ENCODE measurements at places on chromosomes 5 and 9.

GRCh38 chr9:35060548-35061207 is 11.7 kb downstream of the VCP start:
- DNase-seq: no peak

GRCh38 chr5:60143942-60144549 is 250.5 kb upstream of the PDE4D start:
- no peak for DNase-seq

GRCh38 chr5:67375606-67376005 is 179.0 kb upstream of the CD180 start:
- DNase-seq: no peak

DNA sequence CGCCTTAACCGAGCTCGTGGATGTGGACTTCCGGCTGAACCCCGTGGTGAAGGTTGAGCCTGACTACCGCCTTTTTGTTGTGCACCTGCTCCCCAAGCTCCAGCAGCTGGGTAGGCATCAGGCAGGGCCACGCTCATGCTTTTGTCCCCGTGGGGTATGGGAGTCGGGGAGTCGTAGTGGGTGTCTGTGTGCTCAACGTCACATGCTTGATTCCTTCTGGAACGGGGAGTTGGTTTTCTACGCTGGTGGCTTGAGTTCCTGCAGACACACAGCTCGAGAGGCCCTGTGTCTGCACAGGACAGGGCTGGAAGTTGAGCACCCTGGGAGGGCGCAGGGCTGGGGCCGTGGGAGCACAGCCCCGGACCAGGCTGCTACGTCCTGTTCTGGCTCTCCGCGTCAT is 8.0 kb downstream of the CEP72 start:
- DNase-seq: no peak

DNA sequence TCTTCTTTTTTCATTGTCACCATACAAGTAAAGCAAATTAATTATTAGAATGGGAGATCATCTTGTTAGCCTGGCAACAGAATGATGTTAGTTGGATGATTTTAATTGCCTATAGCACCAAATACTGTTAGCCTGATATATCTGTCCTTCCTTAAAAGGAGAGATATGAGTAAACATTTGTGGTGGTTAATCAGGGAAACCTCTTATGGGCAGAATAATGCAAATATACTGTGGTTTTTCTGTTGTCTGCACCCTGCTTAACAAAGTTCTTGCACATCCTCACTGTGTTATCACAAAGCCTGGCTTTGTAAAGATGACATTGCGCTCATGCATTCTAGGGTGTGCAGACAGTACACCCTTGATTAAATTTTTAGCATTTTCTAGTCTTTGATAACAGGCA is 254.9 kb upstream of the SMC2 start:
- no peak for DNase-seq

DNA sequence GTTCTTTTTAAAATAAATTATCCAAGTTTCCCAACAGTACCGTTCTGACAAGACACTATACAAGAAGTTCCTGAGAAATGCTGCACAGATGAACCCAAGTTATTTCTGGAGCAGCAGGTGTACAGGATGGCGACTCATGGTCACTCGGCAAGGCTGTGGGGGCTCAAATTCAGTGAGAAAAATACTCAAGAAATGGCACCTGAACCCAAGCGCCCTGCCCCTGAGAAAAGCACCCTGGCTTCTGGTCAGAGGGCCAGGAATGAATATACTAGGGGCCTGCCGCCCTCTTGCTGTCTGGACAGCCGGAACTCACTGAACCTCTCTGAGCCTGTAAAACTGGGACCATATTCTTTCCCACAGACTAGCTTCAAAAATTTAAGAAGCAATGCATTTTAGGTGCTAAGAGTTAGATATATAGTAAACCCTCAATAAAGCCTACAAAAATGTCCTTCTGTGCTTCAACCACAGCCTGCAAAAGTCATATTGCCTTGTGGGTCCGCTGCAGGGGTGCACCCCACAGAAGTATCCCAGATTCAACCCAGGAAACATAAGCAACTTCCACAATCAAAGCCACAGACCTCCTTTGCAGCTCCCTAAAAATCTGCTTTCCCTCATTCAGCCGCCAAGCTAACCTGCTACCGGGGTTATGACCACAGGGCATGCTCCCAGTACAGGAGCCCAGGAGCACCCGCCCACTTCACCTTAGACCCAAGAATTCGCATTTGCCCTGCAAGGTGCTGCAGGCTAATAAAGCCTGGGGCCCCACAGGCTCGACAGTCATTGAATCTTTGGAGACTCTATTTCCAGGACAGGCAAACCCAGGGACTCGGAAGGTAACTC is 1.4 kb downstream of the RAPGEF1 start:
- no peak for DNase-seq

GRCh38 chr5:36033486-36033885 is 33.2 kb downstream of the UGT3A2 start:
- DNase-seq: no peak

GRCh38 chr5:43371821-43372220 is 40.4 kb downstream of the CCL28 start:
- no peak for DNase-seq

- no peak for DNase-seq
Measured at GRCh38 chr5:20032896-20033295, 44.9 kb upstream of the CDH18 start.

DNA sequence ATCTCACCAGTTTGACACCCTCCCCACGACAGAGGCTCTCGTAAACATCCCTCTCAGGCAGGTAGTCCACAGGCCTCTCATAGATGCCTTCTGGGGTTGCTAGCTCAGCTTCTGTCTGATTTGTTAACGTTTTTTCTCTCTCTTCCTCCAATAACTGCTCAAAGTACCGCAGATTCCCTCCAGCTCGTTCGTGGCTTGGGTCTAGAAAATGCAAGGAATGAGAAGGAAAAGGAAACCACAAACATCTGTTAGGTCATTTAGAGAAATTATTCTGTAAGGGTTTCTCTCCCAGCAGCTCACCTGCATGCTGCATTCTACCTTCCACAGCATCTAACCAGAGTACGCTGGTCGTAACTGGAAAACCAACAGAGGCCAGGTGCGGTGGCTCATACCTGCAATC is 18.5 kb downstream of the P4HA2 start:
- no peak for DNase-seq

DNA sequence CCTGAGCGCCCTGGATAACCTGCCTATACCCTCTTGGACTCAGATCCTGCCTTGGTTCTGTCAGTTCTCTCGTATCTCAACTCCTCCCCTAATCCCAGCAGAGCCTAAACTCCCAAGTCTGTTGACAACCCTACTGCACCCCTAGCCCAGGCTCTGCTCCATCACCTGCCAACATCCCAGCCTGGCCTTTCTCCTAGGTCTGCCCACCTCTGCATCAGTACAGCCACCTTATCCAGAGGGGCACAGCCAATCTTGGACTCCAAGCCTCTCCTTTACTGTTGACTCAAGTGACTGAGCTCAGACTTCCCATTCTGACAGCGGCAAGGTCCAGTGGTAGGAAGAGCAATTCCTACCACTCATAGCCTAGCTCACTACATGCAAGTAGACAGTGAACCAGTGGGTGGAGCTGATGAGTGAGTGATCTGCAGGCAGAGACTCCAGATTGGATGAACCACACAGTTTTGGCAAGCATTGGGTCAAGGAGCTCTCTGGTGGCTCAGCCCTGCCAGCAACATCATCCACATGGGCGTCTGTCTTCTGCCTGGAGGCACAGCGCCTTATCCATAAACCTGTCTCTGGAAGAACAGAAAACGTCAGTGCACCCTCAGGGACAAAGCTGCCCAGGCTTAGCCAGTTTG is 26.5 kb downstream of the TRMO start:
- DNase-seq: no peak

- no peak for DNase-seq
Measured at GRCh38 chr5:156375895-156376495, 49.0 kb downstream of the SGCD start.

DNA sequence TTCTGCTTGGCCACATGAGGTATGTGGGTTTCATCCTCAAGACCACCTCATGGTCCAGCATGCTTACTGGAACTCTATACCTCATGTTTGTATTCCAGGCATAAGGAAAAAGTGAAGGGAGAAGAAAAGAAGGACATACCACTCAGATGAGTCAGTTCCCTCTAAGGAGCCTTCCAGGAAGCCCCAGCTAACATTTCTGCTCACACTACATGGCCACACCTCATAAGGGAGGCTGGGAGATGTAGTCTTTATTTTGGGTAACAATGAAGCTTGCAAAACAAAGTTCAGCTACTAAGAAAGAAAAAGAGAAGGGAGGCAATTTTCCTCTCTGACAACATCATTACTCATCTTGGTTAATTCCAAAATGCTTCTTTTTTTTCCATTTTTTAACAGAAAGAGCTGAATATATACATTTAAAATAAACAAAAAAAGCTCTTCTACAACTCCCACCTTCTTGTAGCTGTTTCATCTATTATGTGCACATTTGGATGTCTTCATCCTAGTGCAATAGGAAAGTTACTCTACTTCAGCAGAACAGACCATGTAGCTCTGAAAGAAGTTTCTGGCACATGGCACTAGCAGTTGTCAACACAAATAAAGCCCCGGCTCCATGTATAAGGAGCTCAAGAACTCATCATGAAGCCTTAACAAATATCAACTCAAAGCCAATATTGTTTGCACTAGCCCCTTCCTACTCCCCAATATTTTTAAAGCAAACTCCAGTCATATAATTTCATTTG is 123.6 kb upstream of the CCDC112 start:
- DNase-seq: no peak

DNA sequence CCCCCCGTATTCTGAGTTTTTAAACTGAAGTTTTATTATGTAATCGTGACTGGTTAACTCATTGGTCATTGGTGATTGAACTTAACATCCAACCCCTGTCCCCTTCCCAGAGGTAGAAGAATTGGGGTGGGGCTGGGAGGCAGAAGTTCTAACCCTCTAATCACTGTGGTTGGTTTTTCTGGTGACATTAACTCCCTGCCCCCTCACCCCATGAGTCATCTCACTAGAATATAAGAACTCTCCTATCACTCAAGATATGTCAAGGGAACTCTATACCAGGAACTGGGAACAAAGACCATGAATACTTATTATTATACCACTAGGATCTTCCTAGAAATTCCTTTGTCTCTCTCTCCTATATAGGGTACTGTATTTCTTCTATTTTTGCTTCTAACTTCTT is 52.3 kb upstream of the CAVIN4 start:
- DNase-seq: no peak

DNA sequence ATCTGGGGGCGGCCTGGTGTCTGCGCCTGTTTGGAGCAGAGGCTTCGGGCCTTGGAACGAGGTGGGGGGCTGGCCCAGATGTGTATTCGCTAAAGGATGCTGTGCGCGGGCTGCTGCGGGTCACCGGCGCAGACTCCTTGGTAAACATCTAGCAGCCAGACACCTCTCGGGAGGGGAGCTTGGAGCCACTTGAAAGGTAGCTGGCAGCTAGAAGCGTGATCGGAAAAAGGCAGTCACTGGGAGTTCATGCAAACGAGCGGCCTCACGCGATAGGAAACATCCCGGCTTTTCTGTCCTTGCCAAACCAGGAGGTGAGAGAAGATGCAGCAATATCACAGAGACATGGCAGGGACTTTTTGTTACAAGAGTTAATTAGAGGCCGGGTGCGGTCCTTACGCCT is 8.1 kb downstream of the LAMC3 start:
- no peak for DNase-seq

DNA sequence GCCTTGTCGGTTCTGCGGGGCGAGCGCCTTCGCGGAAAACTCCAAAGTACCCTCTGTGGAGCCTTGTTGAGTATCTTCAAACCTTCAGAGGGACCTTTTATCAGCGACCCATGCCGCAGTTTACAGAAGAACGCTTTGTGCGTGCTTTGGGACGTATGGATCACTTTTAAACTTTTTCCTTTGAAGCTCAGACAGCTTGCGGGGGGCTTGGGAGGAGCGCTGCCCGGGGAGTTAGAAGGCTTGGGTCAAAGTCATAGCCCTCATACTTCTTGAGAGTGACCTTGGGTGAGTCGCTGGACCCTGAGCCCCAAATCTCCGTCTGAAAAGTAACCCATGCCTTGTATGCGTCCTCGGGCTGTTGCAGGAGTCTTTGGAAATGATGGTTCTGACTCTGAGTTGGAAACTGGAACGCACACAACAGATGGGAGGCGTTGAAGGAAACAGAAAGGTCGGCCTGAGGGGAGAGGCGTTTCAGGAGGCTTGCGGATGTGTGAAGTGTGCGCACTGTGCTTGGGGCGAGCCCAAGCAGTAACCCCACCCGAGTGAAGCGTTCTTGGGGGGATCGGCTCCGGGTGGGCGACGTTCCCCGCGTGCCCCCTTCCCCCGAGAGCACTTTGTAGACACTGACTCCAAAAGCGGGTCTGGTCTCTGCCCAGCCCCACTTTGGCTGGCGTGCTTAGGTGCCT is 661 bp upstream of the SLC25A51 start:
- no peak for DNase-seq

DNA sequence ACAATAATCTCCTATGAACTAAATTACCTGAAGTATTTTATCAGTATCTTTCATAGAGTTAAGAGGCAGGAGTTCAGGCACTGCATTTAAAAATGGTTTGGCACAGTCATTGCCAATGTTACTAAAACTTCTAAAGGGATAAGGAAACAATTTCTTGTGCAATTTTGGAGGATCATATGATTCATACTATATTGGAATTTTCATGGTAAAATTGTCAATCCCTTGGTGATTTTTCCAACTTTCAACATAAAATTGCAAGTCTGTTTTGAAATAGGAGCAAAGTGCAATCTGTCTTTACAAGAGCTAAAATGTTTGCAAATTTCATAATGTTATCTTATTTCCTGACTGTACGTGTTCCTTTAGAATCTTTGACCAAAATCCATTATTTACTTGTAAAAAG is 211.1 kb downstream of the DMRTA1 start:
- DNase-seq: no peak

DNA sequence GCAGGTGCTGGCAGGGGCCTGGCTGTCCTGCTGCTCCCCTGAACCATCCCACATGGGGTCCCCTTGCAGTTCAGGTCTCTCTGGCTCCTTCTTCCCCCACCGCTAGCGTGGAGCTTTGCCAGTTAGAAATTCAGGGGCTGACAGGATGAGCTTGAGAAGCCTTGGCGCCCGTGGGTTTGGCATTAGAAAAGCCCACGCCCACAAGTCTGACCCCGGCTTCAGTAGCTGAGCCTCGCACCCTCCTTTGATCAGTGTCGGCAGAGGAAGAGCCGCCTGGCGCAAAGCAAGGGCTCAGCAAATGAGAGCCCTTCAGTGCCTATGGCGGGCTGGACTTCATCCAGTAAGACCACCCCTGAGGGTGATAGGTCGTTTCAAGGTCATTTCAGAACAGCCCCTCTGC is 30.1 kb upstream of the NCS1 start:
- DNase-seq: no peak

GRCh38 chr9:113150670-113151611 is at the start of gene SLC31A2:
Gene SLC31A2 (plus strand): TSS chr9:113151007. CDS start chr9:113151075, 68 bp downstream.
- DNase-seq: peak; percentile 78

GRCh38 chr5:26009742-26010141 is 1028.6 kb downstream of the CDH9 start:
- DNase-seq: no peak

- DNase-seq: no peak
Measured at GRCh38 chr5:19462019-19462418, 526.0 kb downstream of the CDH18 start.

- DNase-seq: no peak
Measured at GRCh38 chr9:135410421-135410820, 69.2 kb upstream of the PPP1R26 start.

- DNase-seq: no peak
Measured at GRCh38 chr9:124164811-124165210, 92.9 kb upstream of the NEK6 start.
